Stimulated activated CD4-positive, alpha-beta T cell treated with anti-CD3 and anti-CD28 coated beads, Interleukin-1b, Interleukin-23, amount 100 ng/mL, for 1 hour (primary cell): ENCODE measurements at places on chromosomes 3 and 15.

DNA sequence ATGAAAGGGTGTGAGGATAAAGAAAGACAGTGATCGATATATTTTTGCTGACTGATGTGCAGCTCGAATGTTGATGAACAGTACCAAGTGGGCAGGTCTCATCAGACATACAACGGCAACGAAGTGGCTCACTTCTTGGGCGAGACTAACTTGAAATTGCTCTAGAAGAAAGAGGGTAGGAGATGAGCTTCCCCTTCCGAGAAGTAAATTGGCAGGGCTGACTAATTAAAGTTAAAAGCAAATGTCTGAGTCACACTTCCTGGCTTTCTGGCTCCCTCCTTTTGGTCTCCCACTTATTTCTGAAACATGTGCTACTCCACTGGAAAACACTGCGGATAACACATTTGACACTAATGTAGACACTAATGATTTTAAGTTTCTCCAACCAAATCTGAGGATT lies 228.3 kb downstream of the ABHD5 start:
- no peak for DNase-seq

DNA sequence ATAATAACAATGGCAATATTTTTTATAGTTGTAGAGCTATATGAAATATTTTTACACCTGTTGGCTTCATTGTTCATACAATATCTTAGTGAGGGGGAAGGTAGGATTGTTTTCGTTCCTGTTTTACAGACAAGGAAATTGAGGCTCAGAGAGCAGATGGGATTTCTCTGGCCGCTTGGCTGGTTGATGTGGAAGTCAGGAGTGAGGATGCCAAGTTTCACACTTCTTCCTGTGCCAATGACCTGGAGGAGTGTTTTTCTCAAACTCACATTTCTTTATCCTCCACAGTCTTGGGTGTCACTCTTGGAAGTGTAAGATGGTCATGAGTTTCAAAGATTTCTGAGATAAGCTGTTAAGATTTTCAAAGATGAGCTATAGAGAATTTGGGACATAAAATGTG lies 50.6 kb downstream of the LPP start:
- DNase-seq = no peak

DNA sequence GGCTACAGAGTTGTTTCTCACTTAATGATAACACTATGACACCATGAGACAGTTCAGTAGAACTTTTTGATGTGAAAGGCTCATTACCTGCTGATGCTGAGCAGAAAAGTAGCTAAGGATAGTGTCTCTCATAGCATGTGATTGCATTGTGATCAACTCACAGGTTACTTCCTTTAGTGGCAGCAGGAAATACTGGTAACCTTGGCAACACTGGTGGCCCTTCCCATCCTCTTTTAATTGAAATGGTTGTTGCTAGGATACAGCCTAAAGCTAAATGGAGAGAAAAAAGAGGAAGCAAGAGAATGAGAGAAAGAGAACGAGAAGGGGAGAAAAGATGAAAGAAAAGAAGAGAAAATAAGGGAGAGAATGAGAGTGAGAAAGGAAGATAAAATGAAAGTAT lies 204.7 kb upstream of the GAP43 start:
- DNase-seq = no peak

- no peak for DNase-seq
These were observed 72.3 kb downstream of the ITGB5 start for GRCh38 chr3:124814620-124815421.

DNA sequence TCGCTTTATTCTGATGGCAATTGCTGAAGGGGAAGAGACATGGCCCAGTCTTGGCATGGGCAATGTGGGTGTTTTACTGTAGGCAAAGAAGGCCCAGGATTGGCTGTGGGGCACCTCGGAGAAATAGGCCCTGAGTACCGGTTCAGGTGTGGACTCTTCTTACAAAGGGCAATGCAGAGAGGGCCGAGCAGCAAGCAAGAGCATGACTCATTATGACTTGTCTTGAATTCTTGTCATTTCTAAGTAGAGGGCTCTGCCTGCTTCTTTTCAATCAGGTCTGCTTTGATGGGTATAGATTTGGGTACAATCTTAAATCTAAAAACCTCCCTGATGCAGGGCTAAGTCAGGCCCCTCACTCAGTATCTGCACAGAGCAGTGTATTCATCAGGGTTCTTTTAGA lies 14.8 kb upstream of the BUB1B start:
- DNase-seq = no peak

- no peak for DNase-seq
These were observed 435.6 kb downstream of the GOLGA6L6 start for GRCh38 chr15:20106026-20106425.

GRCh38 chr15:88621789-88622604 lies 857 bp downstream of the AEN start:
- DNase-seq = no peak

DNA sequence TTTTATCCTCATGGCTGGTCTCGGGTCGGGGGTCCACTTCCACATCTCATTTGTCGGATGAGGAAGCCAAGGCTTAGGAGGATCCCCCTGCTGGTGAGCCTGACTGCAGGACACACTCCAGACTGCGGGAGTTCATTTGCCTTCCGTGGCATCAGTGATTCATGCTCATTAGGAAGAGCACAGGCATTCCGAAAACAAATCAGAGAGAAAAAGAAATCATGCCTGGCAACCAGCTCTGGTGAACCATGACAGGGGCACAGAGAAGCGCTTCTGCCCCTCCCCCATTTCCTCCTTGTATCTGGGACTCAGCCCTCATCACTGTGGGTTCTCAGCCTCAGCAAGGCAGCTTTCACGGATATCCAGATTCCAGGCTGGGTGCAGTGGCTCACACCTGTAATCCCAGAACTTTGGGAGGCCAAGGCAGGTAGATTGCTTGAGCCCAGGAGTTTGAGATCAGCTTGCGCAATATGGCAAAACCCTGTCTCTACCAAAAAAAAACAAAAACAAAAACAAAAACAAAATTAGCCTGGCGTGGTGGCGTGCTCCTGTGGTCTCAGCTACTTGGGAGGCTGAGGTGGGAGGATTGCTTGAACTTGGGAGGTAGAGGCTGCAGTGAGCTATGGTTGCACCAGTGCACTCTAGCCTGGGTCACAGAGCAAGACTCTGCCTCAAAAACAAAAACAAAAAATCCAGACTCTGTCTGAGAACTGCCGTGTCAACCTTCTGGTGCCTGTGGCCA lies 28.4 kb downstream of the IRAK2 start:
- no peak for DNase-seq

- no peak for DNase-seq
These were observed 4.4 kb upstream of the BAHD1 start for GRCh38 chr15:40436116-40436891.
